Stimulated activated CD4-positive, alpha-beta T cell treated with anti-CD3 and anti-CD28 coated beads, Interleukin-15, amount 100 ng/mL, for 48 hours (primary cell): ENCODE measurements at places on chromosomes 12 and 14.

DNA sequence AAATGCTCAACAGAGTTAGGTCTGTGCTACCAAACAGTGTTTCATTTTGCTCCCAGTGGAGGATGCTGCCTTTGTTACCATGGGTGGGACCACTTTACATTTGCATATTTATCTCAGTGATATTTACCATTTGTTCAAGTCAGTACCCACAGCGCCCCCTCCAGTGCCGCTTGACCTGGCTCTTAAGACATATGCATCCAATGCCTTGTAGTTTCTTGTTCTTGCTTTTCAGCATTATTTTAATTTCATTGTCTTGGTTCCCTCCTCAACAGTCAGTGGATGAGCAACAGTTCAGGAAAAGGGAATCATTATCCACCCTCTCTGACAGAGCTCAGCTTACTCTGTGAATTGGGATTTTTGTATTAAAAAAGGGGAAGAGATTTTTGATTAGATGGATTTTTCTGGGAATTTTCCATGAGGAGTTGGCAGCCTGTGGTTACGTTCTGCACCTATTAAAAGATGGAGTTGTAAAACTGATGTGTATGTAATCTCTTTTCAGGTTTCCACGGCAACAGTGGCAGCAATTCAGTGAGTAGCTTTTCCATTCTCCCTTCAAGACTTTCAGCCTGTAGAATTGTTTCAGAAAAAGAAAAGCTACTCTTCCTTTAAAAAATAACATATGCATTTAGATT, 240.5 kb upstream of the DAAM1 start:
- DNase-seq, result no peak

GRCh38 chr12:57591782-57592325, 862 bp downstream of the PIP4K2C start:
- DNase-seq, result no peak

- no peak for DNase-seq
Measured at GRCh38 chr12:26251600-26251999, 56.2 kb downstream of the SSPN start.

DNA sequence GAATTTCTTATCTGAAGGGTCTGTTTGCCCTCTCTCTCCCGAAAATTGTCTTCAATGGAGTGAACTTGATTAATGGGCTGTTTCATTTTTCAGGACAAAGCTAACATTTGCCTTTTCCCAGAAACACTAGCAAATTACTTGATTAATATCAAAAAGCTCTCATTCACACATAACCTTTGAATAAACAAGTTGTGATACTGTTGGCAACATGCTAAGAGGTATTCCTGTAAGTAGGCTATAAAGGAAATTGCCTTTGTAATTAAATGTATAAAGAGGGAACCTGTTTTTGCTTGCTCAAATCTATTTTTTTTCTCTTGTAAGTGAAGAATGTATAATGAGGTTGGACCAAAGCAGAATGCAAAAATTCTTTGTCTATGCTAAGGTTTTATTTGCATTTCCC, 457.2 kb downstream of the TMTC2 start:
- no peak for DNase-seq

DNA sequence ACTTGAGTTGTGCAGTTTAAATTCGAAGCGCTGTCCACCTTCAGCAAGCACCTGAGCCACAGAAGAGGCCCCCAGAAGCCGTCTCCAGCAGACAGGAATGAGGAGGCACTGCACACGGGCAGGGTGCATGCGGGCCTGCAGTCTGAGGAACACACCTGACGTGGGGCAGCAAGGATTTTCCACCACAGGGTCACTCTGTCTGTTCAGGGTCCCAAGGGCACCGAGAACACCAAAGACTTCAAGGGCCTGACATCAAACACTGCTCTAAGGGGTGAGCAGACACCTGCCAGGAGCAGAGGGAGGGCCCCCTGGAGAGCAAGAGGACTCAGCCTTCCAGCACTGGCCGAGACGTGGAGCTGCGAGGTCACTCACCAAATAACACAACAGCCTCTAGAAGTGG, 99.7 kb upstream of the C14orf180 start:
- DNase-seq, result no peak

DNA sequence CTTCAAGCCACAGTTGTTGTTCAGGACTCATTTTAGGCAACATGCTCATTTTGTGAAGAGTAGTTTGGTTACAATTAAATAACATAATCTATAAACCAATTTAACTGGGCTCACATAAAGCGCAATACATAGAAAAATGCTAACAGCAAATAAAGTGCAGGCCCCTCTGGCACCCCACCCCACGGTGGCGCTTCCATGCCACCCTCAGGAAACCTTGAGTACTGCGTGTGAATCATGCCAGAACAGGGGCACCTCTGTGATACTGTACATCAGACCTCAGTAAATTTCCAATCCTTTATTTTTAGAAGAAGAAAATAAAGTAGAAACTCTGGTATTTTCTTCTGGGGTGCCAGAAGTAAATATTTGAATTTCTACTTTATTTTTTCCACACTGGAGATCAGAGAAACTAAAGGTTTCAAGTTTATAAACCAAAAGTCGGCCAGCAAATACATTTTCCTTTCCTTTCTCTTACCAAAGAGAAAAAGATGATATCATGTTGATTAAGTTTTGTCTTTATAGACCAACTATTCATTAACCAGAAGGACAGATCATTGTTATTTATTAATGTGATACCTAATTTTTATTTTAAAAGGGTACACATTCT, 316.8 kb downstream of the PAWR start:
- DNase-seq, result no peak
